Transverse colon (tissue), 4 donors: ENCODE measurements at places on chromosomes 16 and 17. TPM values are rescaled to one million over a fixed set of nuclear protein-coding genes. Genes with fewer than 3 reads are reported as not detected.

Gene MPV17L
- 0.37 TPM for total RNA-seq

Gene SBK1
- total RNA-seq, result 0.27 TPM

Gene HSD11B2
- 694 TPM for total RNA-seq

Gene UBTF
- 61.6 TPM for total RNA-seq

Gene FBXL16
- total RNA-seq, result not detected

DNA sequence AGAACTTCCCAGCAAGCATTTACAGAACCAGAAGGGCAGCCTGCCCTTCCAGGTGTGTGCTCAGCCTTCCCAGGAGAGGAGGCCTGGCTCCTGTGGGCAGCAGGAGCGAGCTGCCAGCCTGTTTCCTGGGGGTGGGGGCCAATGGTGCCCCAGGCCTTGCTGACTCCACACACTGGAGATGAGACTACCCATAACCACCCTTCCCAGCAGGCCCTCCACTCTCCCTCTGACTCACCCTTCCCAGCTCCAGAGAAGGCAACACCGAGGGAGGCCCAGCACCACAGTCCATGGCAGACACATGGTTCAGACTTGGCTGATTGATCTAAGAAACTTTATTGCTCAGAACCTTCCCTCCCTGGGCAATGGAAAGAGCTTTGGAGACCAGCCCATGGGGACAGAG, 1.8 kb upstream of the PRSS53 start:
- H3K4me3 ChIP-seq, result no peak overlapping the region
- no peaks in the 10 kb centered on the region for H3K36me3 ChIP-seq
- peaks cover 6% of the 10 kb centered on the region for H3K4me1 ChIP-seq
- DNase-seq, result no peak

- no peaks in the 10 kb centered on the region for H3K27me3 ChIP-seq
- H3K27ac ChIP-seq, result peak overlapping the region; percentile 83
- no peaks in the 10 kb centered on the region for H3K36me3 ChIP-seq
- H3K4me1 ChIP-seq, result peaks cover 14% of the 10 kb centered on the region
- no peak overlapping the region for H3K4me3 ChIP-seq
Measured at GRCh38 chr17:43416998-43417890, 18.5 kb downstream of the ARL4D start.

GRCh38 chr17:43309505-43310332, 75.9 kb upstream of the RNU2-1 start:
- H3K27ac ChIP-seq, result no peak overlapping the region
- DNase-seq, result no peak
- H3K27me3 ChIP-seq, result no peaks in the 10 kb centered on the region
- no peaks in the 10 kb centered on the region for H3K36me3 ChIP-seq
- no peaks in the 10 kb centered on the region for H3K4me1 ChIP-seq

DNA sequence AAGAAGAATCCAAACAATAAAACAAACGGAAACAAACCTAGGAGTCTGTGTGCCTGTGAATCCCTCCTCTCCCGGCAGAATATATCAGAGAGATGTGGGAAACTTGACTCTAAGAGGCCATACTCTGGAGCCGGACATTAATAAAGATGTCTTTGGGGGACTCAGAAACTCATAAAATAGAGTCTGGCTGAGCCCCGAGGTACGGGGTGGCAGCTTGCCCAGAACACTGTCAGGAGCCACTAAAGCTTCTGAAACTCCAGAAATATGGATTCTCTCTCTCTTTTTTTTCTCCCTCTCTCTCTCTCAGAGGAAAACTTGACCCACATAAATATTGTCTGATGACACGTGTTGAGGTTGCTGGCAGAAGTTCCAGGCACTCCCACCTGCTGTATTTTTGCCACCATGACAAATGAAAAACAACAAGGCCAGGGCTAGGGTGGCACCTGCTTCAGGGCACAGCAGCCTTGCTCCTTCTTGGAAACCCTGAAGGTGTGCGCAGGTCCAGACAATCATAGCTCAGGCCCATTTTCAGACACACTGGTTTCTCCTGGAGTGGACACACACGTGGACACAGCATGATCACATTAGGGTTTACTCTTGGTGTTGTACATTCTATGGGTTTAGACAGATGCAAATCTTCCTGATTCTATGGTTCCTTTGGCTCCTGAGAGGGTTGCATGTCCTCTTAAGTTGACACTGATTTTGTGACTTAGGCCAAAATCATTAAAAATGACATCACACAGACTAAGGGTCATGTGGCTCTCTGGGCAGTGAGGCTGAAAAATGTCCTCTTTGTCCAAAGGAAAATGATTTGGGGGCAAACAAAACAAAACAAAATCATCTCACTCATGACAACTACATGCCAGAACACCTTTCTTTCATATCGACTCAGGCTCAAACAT, 282.6 kb upstream of the IRX3 start:
- no peak for DNase-seq
- no peak overlapping the region for H3K27ac ChIP-seq
- H3K36me3 ChIP-seq, result no peaks in the 10 kb centered on the region
- H3K27me3 ChIP-seq, result no peaks in the 10 kb centered on the region
- H3K4me1 ChIP-seq, result no peaks in the 10 kb centered on the region

DNA sequence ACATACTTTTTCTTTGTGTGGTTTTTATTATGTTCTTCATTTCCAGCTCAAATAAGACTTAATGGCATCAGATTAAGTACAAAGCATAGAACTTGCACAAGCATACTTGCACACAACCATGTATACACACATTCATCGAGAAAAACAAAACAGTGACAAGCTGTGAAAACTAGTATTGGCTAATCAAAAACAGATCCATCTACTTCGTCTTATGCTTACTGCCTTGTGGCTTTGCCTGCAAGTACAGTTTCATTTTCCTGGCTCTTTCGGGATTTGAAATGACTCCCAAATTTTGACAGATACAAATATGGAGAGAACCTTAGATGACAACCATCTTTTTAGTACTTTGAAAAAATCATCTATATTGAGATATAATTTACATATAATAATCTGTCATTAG, 338.3 kb downstream of the BCAS3 start:
- no peaks in the 10 kb centered on the region for H3K36me3 ChIP-seq
- H3K4me1 ChIP-seq, result no peaks in the 10 kb centered on the region
- H3K4me3 ChIP-seq, result no peak overlapping the region
- no peak overlapping the region for H3K27ac ChIP-seq

GRCh38 chr16:67773099-67773498, 33.3 kb downstream of the RANBP10 start:
- H3K27me3 ChIP-seq, result no peaks in the 10 kb centered on the region
- H3K4me1 ChIP-seq, result peaks cover 17% of the 10 kb centered on the region
- H3K4me3 ChIP-seq, result no peak overlapping the region
- H3K36me3 ChIP-seq, result peaks cover 4% of the 10 kb centered on the region
- peak; percentile 14 for DNase-seq
- no peak overlapping the region for H3K27ac ChIP-seq

- H3K36me3 ChIP-seq, result no peaks in the 10 kb centered on the region
- no peak overlapping the region for H3K4me3 ChIP-seq
- no peaks in the 10 kb centered on the region for H3K4me1 ChIP-seq
Measured at GRCh38 chr16:46763147-46763546, 15.0 kb upstream of the MYLK3 start.

- H3K36me3 ChIP-seq, result no peaks in the 10 kb centered on the region
- no peaks in the 10 kb centered on the region for H3K4me1 ChIP-seq
- no peaks in the 10 kb centered on the region for H3K27me3 ChIP-seq
- no peak overlapping the region for H3K27ac ChIP-seq
Measured at GRCh38 chr17:8934346-8934745, 31.2 kb downstream of the PIK3R5 start.
